Ascending aorta (tissue), 2 donors: ENCODE measurements at places on chromosomes 2 and 18. TPM values are rescaled to one million over a fixed set of nuclear protein-coding genes. Genes with fewer than 3 reads are reported as not detected.
A peak's percentile ranks its signal among the peaks of the same experiment; 100 is the strongest.

Gene GALNT14
- total RNA-seq, result not detected

Gene ZSWIM2
- not detected for total RNA-seq

Gene BMP10
- not detected for total RNA-seq

Gene KATNAL2
- total RNA-seq, result not detected

Gene EHD3
- 22.5 TPM for total RNA-seq

Gene ADGRF3
- total RNA-seq, result not detected

Gene PTPRN
- total RNA-seq, result not detected

Gene RIT2
- total RNA-seq, result not detected

Gene CNRIP1
- total RNA-seq, result 37.7 TPM

Gene CRYGD
- total RNA-seq, result not detected

- no peak for DNase-seq
Observed at GRCh38 chr2:105379741-105380186, 19.1 kb downstream of the FHL2 start.

DNA sequence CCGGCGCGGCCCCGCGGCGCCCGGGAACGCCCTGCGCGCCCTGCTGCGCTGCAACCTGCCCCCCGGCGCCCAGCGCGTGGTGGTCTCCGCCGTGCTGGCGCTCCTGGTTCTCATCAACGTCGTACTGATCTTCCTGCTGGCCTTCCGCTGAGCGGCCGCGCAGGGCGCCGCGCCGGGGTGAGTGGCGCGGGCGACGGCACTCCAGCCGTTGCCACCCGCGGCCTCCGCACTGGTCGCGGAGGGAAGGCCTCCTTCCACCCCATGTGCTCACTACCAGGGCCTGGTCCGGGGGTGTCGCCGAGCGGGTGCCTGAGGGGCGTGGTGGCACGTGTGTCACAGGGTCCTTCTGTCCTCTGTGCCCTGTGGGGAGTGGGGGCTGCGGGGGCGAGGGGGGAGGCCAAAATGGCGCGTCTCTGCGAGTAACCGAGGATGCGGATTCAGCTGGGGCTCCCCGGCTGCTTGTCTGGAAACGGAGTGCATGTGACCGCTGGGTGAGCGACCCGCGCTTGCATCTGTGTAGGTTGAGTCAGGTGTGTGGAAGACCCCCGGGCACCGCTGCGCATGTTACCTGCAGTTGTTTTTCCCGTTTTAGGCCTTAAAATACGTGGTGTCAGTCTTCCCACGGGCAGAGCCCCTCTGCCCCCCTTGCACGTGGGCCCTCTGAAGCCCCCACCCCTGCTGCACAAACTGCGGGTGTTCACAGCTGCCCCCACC, 58.0 kb downstream of the FAM168B start:
- peak; percentile 57 for DNase-seq

DNA sequence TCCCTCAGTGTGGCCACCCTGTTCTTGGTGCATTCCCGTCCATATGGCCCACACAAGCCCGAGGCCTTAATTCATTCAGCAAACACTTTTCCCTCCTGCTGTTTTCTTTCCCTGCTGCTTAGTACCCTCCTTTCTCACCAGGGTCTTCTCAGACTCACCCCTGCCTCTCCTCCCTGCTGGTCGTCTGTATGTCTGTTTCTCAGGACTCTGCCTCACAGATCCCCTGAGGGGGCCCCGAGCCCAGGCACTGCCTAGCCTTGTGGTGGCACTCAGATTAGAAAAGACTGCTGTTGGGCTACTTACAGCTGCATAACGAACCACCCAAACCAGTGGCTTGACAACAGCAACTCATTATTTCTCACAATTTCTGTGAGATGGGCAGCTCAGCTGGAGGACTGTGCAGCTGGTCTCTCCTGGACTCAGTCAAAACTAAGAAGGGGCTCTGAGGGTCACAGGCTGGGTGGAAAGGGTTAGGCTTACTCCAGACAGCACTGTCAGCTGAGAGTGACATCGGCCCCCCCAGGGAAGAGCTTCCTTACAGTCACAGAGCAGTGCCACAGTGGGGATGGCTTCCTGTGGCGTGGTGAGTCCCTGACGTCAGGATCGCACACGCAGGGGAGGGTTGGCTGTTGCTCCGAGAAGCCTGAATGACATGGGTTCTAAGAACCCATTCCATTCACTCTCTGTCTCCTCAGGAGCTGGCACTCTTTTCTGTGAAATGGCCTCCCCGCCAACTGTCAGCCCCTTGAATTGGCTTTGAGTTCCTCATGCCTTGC, 139.0 kb downstream of the UXS1 start:
- no peak for DNase-seq

DNA sequence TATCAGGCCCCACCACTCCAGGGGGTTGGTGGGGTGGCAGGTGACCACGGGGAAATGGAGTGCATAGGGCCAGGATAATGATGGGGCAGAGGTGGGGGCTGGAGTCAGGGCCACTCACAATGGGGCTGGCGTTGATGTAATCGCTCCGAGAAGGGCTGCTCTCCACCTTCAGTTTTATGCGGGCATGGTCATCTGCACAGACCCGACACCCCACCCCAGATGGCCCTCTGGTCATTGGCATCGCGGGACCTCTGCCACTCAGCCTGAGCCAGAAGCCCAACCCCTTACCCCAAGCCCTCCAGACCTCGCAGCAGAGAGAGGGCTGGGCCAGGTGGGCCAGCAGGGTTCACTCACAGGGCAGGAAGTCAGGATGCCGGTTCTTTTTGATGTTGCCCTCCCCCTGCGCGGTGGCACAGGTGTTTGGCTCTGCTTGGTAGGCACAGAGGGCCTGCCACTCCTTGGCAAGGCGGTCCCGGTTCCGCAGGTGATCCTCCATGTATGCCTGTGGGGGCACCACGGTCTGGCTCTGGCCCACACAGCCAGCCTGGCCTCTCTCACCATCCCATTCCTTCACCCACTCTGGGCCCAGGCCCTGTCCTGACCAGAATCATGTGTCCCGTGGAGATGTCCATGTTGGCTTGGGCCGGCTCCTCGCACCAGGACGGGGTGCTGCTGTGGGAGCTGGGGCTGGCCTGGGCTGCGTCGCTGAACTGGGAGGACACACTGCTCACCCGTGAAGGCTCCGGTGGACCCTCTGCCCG, 12.4 kb downstream of the PTPRN start:
- DNase-seq, result no peak

DNA sequence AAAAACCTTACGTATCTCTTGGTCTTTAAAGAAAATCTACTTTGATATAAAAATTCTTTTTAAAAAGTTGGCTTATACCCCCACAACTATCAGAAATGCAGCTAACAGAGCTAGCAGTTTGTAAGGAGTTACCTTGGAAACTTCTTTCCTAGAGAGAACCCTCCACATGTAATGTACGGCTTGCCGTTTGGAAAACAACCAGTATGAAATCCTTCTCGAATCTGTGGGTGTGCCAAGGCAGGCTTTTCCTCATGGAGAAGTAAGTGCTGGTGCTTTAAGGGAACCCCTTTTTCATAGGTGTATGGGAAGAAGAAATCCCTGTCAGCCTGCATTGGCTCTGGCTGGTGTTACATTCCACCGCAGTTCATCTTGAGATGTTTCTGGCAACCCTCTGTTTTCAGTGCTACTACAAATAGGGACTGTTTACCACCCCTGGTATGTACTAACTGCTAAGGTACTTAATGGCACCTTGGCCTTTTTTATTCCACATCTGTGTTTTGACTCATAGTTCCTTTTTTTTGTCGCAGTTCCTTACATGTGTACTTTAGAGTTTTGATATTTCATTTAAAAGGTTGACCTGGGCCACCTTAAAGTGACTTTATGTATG, 248.4 kb downstream of the FHOD3 start:
- DNase-seq, result no peak

- DNase-seq, result no peak
Observed at GRCh38 chr2:8876628-8877027, 39.2 kb upstream of the KIDINS220 start.

- DNase-seq, result no peak
Observed at GRCh38 chr2:188495969-188496431, 204.3 kb downstream of the GULP1 start.

DNA sequence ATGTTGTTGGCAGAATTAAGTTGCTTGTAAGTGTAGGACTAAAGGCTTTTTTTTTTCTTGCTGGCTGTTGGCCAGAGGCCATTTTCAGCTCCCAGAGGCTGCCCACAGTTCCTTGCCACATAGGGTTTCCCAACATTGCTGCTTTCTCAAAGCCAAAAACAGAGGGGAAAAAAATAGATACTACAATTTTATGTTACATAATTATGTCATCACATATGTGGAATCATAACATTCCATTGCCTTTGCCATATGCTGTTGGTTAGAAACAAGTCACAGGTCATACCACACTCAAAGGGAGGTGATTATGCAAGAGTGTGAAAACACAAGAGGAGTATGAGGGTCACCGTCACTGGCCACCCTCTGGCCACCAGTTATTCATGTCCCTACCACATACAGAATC, 154.5 kb downstream of the RTN4 start:
- DNase-seq, result no peak

- no peak for DNase-seq
Observed at GRCh38 chr18:65035701-65036100, 715.1 kb upstream of the CDH7 start.

DNA sequence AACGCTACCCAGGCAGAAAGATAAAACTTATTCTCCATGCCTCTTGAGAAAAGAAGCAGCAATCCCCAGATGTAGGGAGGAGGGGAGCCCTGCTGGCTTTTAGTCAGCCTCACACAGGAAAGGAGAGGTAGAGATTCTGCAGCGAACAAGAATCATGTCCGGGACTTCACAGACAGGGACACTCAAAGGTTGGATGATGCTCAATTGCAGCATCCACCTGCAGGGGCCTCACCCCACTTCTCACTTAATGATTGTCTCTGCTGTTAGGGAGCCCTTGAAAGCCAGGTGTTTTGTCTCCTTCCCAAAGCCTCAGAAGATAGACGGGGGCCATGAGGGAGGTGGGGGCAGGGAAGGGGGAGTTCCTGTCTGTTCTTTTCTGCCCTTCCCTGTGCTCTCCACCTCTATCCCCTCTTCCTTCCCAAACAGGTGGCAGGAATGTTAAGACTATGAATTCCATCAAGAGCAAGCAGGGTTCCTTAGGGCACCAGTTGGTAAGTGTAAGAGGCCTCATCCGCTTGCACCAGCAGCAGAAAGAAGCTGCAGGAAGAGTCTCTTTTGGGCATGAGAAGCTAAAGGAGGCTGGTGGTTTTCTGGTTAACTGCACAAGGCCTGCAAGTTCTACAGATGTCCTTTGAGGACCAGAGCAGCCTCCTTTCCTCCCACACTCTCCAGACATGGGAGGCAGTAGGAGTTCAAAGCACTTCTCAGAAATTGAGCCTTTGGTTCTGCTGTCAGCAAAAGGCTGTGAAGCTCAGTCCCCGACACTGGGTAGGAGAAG, 154.7 kb upstream of the TNP1 start:
- DNase-seq, result no peak

DNA sequence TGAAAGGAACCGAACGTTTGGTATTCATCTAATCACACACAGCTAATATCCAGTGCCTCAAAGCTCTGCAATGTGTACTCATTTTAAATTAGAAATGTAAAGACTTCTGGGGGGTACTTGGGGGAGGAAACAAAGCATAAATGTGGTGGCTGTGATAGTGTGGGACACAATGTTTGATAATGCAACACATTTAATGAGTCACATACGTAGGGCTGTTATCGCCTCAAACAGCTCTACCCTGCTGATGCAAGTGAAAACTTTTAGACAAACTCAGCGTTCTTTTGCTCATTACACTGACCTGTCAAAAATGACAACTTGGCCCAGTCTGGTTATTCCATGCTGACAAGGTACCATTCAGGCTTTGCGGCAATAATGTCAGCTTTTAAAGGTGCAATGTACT, 1227.1 kb upstream of the CELF4 start:
- no peak for DNase-seq

DNA sequence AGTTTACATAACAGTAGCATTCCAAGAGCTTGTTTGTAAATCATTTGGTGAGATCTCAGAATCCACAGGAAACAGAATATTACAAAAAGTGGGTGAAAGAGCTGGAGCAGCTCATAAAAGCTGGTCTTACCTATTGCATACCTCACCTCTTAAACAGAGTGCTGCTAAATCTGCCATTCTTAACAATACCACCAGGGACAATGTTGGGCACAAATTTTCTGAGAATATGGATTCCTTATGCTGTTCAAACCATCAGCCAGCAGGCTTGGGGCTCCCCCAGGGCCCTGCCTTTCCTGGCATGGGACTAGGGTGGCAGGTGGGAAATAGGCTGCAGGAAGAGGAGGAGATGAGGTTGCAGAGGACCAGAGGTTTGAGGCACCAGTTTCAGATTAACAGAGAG, 55.6 kb downstream of the TGFA start:
- DNase-seq, result no peak

- no peak for DNase-seq
Observed at GRCh38 chr2:114175507-114175906, 266.9 kb upstream of the DPP10 start.

GRCh38 chr2:238169708-238170251, 11.0 kb downstream of the ERFE start:
- no peak for DNase-seq

- DNase-seq, result no peak
Observed at GRCh38 chr2:106339609-106340008, 128.6 kb downstream of the RGPD3 start.
